Activated CD4-positive, alpha-beta T cell treated with anti-CD3 and anti-CD28 coated beads, Interleukin-2, amount 10 ng/mL, durations not matched to agents 24 days and 14 days (primary cell): ENCODE measurements at places on chromosomes 16 and 17. TPM values are rescaled to one million over a fixed set of nuclear protein-coding genes. Genes with fewer than 3 reads are reported as not detected.

The CHP2 gene
- not detected in 2 replicates for total RNA-seq

The CD300H gene
- not detected in 2 replicates for total RNA-seq

The PLA2G10 gene
- not detected in 2 replicates for total RNA-seq

The KRT33B gene
- not detected in 2 replicates for total RNA-seq

The PPP1R27 gene
- not detected in 2 replicates for total RNA-seq

The ABCC11 gene
- 0.12 TPM in 1 of 2 replicates, not detected in the other for total RNA-seq

The RAB11FIP4 gene
- total RNA-seq: 24.3 and 26.4 TPM in 2 replicates

The ABCC12 gene
- total RNA-seq: not detected in 2 replicates

The GGT6 gene
- total RNA-seq: not detected in 2 replicates

The TP53TG3B gene
- total RNA-seq: not detected in 2 replicates

The CBLN1 gene
- total RNA-seq: not detected in 2 replicates

The SHISA6 gene
- not detected in 2 replicates for total RNA-seq

The SLC6A2 gene
- total RNA-seq: not detected in 2 replicates

The TSPOAP1 gene
- total RNA-seq: 22.6 and 23.6 TPM in 2 replicates

The SGSM2 gene
- total RNA-seq: 44.4 and 49.7 TPM in 2 replicates

The CETP gene
- total RNA-seq: not detected in 2 replicates

The ALDOA gene
- 2,074 and 2,109 TPM in 2 replicates for total RNA-seq

The KRTAP3-1 gene
- not detected in 2 replicates for total RNA-seq

The VAT1L gene
- not detected in 2 replicates for total RNA-seq

The NAGLU gene
- total RNA-seq: 20.4 and 20.7 TPM in 2 replicates

The MMP28 gene
- not detected in 2 replicates for total RNA-seq

The PPL gene
- total RNA-seq: not detected in 2 replicates

The TBCD gene
- total RNA-seq: 117 and 122 TPM in 2 replicates

The C17orf50 gene
- total RNA-seq: not detected in 2 replicates

The AHSP gene
- not detected in 2 replicates for total RNA-seq

The NXPH3 gene
- not detected in 2 replicates for total RNA-seq

The SMIM36 gene
- not detected in 2 replicates for total RNA-seq

The ACSF3 gene
- 41.1 and 41.6 TPM in 2 replicates for total RNA-seq

The NEUROD2 gene
- total RNA-seq: not detected in 2 replicates

The GNG13 gene
- total RNA-seq: not detected in 2 replicates

The TAOK1 gene
- total RNA-seq: 42.7 and 43.2 TPM in 2 replicates

The AIPL1 gene
- not detected in 2 replicates for total RNA-seq

The PRAC2 gene
- total RNA-seq: not detected in 2 replicates

The NUFIP2 gene
- 83.2 and 89.7 TPM in 2 replicates for total RNA-seq

The COG8 gene
- total RNA-seq: 44.1 and 44.6 TPM in 2 replicates

The TMC8 gene
- 231 and 234 TPM in 2 replicates for total RNA-seq

The ZFPM1 gene
- total RNA-seq: 17.9 and 19.3 TPM in 2 replicates

The CEMP1 gene
- 0.24 TPM in 1 of 2 replicates, not detected in the other for total RNA-seq

The PIPOX gene
- total RNA-seq: 1.2 and 1.4 TPM in 2 replicates

The TEX14 gene
- 0.07 TPM in 2 replicates for total RNA-seq

The HIGD1B gene
- total RNA-seq: not detected in 2 replicates

The CACNA1G gene
- total RNA-seq: 0.07 TPM in 1 of 2 replicates, not detected in the other

The CYLD gene
- total RNA-seq: 178 TPM in 2 replicates

The IL21R gene
- total RNA-seq: 94.9 and 100 TPM in 2 replicates

The NPIPB12 gene
- 77.8 and 78.8 TPM in 2 replicates for total RNA-seq

The PARD6A gene
- 13.5 and 14.0 TPM in 2 replicates for total RNA-seq

The STX1B gene
- 0.75 and 0.78 TPM in 2 replicates for total RNA-seq

The OR3A3 gene
- total RNA-seq: not detected in 2 replicates

The PRR14 gene
- total RNA-seq: 82.2 and 86.7 TPM in 2 replicates

The TP53TG3F gene
- total RNA-seq: not detected in 2 replicates

The MMP25 gene
- total RNA-seq: 8.1 and 10.2 TPM in 2 replicates

The C16orf96 gene
- total RNA-seq: not detected in 2 replicates
